ENCODE measurements at places on chromosomes 1 and 21.

DNA sequence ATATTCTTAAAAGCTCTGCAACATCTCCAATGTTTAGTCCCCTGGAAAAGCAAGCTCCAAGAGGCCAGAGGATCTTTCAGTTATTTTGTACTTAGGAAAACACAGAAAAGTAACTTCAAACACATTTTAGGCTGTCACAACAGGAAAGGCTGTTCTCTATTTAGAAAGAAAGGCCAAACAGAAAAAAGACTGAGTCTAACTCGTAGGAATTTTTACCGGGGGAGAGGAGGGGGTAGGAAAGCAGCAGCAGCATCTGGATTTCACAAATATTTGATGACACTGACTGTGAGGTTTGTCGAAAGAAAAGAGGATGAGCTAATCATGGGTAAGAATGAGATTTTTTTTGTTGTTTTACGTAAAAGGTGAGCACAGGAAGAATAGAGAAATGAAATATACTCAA lies 107.1 kb downstream of the EIF4G3 start:
- DNase-seq: no peak

- no peak for DNase-seq
Observed at GRCh38 chr1:41362357-41362721, 1.1 kb downstream of the FOXO6 start.

- DNase-seq: no peak
Observed at GRCh38 chr1:223849352-223850254, 3.9 kb upstream of the TP53BP2 start.

- DNase-seq: no peak
Observed at GRCh38 chr1:183609759-183610452, 19.6 kb upstream of the NCF2 start.

DNA sequence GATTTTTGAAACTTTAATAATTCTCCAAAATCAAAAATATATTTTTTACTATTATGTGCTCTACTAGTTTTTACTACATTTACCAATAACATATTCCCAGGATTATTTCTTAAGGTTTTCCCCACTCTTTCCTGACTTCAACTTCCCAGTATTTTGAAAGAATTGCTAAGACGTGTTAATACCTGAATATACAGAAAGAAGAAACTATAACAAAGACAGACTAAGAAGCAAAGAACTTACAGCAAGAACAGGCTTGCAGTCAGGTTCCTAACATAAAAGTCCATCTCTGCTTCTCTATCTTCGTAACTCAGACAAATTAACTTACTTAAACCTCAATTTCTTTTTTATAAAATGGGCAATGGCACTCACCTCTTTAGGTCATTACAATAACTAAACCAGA lies 63.2 kb downstream of the SRSF11 start:
- DNase-seq: no peak

DNA sequence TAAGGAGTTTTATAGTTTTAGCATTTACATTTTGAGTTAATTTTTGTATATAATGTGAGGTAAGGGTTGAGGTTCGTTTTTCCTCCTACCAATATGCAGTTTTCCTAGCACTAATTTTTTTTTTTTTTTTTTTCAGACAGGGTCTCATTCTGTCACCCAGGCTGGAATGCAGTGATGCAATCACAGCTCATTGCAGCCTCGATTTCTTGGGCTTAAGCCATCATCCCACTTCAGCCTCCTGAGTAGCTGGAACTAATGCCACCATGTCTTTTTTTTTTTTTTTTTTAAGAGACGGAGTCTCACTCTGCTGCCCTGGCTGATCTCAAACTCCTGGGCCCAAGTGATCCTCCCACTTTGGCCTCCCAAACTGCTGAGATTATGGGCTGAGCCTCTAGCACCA lies 2.5 kb upstream of the UBASH3A start:
- no peak for DNase-seq

- no peak for DNase-seq
Observed at GRCh38 chr1:174191349-174191862, 32.1 kb downstream of the RABGAP1L start.

GRCh38 chr1:172163498-172164215 lies 256.8 kb upstream of the C1orf105 start:
- DNase-seq: no peak

DNA sequence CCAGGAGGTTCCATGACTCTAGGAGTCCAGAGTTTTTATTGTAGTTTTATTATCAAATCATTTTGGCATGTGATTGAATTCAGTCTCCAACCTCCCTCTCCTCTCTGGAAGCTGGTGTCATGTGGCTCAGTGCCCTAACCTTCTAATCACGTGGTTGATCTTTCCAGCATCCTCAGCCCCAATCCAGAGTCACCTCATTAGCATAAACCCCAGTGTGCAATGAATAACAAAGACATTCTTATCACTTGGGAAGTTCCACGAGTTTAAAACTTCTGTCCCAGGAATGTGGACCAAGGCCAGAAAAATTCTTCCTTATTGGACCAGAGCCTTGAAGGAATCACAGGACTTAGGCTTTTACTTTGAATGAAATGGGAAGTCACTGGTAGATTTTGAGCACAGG lies 52.2 kb downstream of the KIRREL1 start:
- peak; percentile 60 for DNase-seq

DNA sequence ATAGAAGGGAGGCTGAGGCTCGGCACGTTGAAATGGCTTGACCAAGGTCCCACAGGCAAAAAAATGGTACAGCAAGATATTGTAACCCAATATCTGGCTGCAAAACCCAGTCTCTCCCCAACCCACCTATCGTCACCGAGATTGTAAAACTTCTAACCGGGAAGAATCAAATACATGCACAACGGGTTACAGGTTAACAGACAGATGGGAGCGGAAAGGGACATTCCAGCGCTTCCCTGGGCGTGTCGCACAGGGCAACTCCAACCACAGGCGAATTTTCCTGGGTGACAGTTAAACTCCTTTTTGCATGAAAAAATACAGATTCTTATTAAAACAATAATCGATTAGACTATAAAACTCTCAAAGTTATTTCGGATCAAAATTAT lies 31.8 kb upstream of the JUN start:
- peak; percentile 40 for DNase-seq

DNA sequence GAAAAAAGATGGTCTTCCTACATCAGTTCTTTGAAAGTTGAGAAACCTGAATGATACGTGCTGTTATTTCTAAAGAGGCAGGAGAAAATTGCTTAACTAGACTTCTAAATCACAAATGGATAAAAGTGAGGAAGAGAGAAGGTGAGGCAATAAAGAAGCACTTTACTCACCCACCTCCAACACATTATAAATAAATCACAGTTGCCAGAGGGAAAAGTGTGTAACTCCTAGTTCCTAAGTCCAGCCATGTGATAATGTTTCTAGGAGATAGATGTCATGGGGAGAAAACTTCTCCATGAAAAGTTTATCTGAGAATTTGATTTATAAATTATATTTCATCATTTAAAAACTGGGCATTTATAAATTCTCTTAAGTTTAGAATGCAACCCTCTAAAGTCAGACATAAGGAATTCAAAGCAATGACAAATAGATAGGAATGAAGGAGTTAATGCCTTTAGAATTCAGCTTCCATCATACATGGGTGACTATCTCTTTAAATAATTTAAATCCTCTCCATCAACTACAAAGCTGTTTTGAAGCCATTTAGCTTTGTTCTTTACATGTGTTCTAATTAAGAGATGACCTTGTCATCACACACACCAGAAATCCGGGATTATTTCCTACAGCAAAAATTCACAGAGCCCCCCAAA lies 60.0 kb downstream of the NRIP1 start:
- no peak for DNase-seq

GRCh38 chr1:243394066-243394465 lies 138.2 kb downstream of the SDCCAG8 start:
- DNase-seq: no peak

GRCh38 chr1:206050655-206051235 lies 2.2 kb upstream of the RHEX start:
- no peak for DNase-seq

GRCh38 chr1:22491995-22492715 lies 40.5 kb downstream of the ZBTB40 start:
- no peak for DNase-seq

DNA sequence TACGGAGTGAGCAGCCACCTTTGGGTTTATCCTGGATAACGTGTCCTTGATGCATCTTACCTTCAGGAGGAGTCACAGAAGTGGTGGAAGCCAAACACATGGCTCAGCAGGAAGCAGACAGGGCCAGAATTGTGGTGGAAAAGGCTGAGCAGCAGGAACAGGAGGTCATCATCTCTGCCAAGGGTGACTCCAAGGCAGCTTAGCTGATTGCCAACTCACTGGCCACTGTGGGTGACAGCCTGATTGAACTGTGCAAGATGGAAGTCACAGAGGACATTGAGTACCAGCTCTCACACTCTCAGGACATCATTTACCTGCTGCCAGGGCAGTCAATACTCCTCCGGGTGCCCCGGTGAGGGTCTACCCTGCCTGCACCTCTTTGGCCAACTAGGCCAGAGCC lies 179.3 kb downstream of the FAF1 start:
- no peak for DNase-seq

DNA sequence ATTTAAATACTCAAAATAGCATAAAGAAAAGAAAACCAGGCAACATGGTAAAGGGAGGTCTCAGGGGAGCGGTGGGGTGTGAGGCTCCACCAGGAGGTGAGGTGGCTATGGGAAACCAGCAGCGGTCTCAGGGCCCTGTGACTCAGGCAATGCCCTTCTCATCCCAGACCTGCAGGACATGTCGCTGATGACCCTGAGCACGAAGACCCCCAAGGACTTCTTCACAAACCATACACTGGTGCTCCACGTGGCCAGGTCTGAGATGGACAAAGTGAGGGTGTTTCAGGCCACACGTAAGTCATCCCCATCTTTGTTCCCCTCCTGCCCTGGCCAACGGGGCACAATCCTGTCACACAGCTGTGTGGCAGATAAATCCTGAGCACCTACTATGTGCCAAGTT lies 31.5 kb downstream of the PADI4 start:
- no peak for DNase-seq

- no peak for DNase-seq
Observed at GRCh38 chr21:45571641-45572040, 29.4 kb upstream of the SLC19A1 start.

GRCh38 chr21:15256996-15257395 lies 192.2 kb upstream of the NRIP1 start:
- no peak for DNase-seq

GRCh38 chr1:229000187-229000586 lies 264.9 kb downstream of the RHOU start:
- no peak for DNase-seq

GRCh38 chr21:30104241-30104640 lies 62.4 kb downstream of the CLDN17 start:
- no peak for DNase-seq

GRCh38 chr1:208807446-208808127 lies 563.4 kb upstream of the PLXNA2 start:
- DNase-seq: no peak
